Bone marrow (tissue), 2 donors: ENCODE measurements at places on chromosomes 2 and 18.

DNA sequence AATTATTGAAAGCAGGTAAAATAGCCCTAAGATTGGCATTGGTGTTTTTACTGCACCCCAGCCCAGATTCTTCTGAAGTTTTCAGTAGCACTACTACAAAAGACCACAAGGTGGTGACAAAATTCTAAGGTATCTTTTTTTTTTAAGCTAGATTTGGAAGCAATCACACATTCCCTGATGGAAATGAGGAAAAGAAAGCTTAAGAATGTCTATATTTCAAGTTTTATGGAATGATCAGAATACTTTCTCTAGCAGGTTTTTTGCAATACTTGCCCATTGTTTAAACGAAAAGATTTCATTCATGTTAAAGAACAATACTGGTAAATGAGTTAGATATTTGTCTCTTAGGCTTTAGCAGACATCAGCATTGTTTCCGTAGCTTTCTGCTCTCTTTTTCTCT is 32.1 kb upstream of the ZNF638 start:
- DNase-seq, result no peak

DNA sequence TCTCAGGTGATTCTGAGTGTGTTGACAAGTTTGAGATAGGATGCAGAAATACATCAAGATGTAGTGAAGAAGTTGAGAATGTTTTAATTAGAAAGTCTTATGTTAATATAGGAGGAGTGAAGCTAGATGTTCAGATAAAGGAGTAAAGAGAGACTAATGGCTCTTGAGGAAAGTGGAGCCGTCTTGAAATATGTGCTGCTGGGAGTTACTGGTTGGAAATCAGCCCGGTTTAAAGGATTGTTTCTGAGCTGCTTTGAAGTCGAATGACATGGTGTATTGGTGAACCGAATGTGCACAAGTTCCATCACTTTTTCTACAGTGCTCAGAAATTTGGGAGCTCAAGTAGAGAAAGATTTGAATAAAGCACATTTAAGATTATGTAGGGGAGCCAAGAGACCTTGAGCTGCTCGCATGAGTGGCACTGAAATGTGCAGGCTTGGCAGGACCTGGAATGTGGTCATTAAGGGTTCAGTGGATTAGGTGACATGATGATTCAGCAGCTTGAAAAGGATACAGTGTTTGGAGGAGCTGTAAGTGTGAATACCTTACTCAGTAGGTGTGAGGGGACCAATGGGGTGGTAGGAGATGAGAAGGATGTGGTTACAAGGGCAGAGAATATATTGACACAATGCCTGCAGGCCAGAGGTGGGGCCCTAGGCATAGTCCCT is 68.6 kb downstream of the CAB39 start:
- DNase-seq, result no peak

DNA sequence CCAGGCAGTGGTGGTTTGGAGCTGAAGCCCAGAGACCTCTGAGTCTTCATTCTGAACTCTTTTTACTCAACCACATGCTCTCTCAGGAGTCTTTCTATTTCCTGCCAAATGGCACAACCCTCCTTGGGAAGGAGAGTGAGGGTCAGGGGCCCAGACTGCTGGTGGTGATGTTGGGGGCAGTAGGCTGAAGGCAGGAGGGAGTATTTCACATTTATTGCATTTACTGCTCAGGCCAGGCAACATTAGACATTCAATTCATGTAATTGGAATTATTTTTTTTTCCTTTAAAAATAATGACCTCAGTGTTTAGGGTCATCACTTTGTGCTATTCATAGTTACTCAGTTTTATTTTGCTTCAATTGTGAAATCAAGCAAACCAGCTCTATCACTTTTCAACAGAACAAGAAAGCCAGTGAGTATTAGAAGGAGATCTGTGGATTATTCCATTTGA is 311.3 kb upstream of the NT5C1B start:
- no peak for DNase-seq

DNA sequence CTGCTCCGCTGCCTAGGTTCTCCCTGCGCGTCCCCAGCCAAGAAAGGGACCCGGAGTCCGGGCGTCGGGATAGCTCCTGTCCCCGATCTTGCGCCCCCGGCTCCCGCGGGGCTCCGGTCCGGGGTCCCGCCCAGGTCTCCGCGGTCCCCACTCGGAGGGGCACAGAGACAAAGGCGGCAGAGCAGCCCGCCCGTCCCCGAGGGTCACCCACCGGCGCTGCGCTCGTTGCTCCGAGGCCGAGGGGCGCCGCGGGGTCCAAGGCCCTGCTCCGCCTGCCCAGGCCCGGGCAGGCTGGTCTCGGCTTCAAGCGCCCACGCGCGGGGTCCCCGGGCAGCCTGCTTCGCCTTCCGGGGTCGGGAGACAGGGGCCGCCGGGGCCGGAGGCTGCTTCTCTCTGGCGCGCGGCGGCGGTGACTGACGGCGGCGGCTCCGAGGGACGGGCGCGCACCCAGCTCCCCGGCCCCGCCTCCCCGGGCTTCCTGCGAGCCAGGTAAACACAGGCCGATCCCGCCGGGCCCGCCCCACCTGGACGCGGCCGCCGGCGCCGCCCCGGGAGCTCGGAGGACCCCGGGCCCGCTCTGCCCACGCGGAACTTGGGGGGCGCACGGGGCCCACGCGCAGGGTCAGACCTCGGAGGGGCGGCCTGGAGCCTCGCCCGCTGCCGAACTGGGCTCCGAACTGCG is at the start of gene MBP:
Gene MBP (minus strand): TSS at position 415 of the 682 bp plus-strand sequence. CDS start 27,522 bp downstream, outside the sequence.
- no peak for DNase-seq

GRCh38 chr18:55585920-55586561 is 2.0 kb downstream of the TCF4 start:
- DNase-seq, result no peak

DNA sequence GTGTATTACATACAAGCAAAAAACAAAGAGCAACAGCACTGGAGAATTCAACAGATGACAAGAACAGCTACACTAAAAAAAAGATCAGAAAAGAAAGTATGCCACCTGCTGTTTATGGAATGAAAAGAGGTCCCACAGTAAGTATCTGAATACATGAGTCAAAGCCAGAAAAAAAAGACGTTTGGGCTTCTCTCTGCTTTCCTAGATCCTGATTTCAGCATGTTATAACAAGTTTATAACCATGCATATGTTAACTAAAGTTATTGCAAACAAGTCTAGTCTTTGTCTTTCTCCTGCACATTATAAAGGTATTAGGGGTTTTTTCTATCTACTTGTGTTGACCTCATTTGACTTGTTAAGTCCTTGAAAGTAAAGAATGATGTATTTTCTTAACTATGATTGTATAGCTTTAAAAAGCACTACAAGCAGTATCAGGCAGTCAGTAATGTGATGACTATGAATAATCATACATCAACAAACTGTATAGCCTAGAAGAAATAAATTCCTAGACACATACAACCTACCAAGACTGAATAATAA is 108.5 kb upstream of the COL5A2 start:
- DNase-seq, result no peak

- DNase-seq, result peak; percentile 60
Measured at GRCh38 chr2:16005816-16006536, 65.6 kb downstream of the MYCN start.

- no peak for DNase-seq
Measured at GRCh38 chr2:239215988-239216613, 184.7 kb downstream of the HDAC4 start.

- DNase-seq, result no peak
Measured at GRCh38 chr2:204033611-204034495, 97.3 kb downstream of the ICOS start.

DNA sequence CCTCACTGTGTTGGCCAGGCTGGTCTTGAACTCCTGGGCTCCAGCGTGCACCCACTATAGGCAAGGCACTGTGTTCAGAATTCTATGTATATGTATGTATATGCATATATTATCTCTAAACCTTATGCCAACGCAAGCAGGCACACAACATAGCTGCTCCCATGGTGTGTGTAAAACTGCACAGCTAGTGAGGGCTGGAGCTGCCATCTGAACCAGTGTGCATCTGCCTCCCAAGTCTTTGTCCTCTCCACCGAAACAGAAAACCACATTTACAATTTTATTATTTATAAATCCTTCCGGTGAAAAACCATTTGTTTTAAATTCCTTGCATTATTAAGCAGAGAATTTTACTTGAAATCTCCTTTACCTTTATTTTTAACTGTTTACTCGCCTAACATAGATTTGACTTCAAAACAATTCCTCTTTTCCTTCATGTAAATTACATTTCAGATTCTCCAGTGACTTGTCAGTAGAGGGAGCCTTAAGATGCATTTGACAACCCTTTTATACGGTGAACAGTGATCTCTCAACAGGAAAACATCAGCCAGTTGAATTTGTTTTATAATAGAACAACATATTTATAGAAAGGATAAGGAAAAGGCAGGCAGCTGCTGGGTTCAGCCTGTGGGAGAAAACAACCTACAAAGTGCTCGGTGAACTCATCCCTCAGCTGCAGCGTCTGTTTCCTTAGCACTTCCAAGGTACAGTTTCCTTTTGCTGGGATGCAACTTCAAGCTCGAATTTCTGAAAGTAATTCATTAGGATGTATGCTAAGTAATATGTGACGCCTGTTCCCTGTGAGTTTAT is 101.2 kb downstream of the MYT1L start:
- no peak for DNase-seq

GRCh38 chr2:118168615-118169014 is 80.3 kb downstream of the INSIG2 start:
- DNase-seq, result no peak

GRCh38 chr2:126878601-126879000 is 20.1 kb upstream of the TEX51 start:
- no peak for DNase-seq

DNA sequence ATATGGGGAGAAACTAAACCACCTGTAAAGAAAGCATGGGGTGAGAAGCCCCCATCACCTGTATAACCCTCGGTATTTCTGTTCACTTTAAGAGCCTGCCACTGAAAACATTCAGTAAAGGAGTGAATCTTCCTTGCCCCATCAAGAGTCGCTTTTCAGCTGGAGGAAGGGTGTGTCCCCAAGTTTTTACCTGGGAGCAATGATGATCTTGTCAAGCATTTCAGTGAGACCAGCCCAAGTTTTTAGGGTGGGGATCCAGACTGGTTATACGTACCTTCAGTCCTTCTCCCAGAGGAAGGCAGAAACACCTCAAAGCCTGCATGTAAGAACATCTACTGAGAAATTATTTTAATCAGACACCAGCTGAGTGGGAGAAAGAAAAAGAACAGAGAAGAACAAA is at the start of gene DSG1:
Gene DSG1 (plus strand): TSS at position 301 of the 400 bp plus-strand sequence. CDS start 141 bp downstream, outside the sequence.
- DNase-seq, result no peak

DNA sequence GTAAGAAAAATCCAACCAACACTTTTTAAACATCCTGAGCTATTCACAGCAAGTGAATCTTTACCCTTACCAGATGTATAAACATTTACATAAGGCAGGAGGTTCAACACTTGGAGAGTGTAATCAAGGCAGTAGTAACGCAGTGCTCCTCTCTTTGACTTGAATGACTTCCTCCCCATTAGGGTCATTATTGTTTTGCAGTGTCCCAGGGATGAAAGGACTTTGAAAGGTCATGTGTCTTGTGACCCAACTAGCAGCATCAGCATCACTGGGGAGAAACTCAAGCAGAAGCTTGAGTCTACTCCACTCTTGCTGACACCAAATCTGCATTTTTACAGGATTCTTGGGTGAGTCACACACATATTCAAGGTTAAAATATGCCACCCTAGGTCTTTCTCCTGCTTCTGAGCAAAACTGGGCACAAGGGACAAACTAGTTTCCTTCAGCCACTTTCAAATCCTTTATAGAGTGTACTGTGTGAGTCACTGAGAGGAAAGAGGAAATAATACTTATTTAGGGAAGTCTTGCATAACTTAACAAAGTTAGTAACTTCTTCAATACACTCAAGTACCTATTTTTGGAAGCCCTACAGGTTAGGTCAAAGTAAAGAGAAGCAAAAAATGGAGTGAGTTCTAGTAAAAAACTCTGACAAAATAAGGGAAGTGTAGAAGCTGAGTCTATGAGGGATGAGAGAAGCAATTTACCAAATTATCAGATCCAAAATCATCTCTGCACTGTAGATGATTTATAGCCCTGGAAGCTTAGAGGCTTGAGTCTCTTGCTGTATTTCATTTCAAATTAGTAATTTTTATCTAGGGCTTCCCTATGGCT is 51.0 kb upstream of the EML4 start:
- no peak for DNase-seq
